ENCODE measurements at places on chromosomes 5 and 9.

GRCh38 chr5:58381566-58381965 lies 78.3 kb downstream of the PLK2 start:
- no peak for DNase-seq

GRCh38 chr5:140220032-140220697 lies 45.2 kb downstream of the CYSTM1 start:
- DNase-seq, result no peak

DNA sequence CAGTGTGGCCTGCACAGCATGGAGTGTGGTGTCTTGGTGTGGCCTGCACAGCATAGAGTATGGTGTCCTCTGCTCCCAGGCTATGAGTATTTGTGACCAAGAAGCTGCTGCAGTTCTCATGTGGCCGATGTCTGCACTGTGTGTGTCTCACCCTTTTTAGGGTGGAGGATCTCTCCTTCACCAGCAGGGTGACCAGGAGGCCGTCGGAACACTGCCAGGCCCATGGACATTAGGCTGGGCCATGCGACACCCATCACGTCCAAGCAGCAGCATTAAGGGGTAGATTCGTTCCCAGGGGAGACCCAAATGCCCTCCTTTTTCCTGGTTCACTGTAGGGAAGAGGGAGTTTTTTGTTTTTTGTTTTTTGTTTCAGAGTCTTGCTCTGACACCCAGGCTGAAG lies 115.3 kb upstream of the SPIN1 start:
- no peak for DNase-seq

DNA sequence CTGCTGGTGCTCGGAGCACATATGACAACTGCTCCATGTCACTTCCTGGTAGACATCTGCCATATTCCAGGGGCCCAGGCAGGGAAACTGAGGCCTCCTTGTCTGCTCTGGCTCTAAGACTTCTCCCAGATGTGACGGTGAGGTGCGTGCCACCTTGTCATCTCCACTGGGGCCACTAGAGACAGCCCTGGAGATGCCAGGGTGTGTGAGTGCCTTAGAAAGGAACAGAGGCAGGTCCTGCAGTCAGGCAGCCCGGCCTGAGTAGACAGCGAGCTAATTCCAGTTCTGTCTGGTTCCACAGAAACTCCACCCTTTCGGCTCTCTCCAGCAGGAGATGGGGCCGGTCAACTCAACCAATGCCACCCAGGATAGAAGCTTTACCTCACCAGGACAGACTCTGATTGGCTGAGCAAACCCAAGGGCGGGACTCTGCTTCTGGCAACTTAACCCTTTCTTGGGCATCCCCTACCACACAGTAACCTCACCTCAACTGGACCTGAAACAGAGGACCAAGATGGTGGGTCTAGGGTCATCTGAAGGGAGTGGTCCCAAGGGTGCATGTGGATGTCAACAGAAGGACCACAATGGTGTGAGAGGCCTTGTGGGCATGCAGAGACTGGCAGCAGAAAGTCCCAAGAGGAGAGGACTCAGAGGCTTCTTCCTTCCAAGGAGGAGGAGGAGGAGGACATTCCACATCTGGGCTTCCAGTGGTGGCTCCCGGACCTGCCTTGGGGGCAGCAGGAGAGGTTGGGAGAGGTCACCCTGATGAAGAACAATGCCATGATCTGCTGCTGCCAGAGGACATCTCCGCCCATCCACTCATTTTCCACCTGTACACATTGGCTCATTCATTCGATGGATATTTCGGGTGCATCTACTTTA lies 77.7 kb downstream of the RGS3 start:
- peak; percentile 28 for DNase-seq

DNA sequence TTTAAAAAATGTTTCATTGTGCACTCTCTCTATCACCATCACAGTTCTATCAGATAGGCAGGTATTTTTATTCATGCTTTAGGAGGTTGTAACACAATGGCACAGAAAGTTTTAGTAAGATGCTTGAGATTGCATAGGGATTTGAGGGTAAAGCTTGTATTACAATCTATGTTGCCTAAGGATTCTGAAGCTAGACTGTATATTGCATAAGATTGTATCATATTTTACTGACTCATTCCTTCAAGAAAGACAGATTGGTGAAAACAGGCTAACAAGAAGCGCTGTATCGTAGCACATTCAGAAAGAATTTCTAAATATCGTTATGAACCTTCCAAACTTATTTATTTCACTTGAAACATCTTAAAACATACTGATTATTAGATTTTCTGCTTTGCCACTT lies 577.7 kb downstream of the EBF1 start:
- peak; percentile 67 for DNase-seq

- peak; percentile 52 for DNase-seq
These were observed 18.8 kb downstream of the SLC1A1 start for GRCh38 chr9:4508907-4509589.

- no peak for DNase-seq
These were observed 65.4 kb downstream of the PAX5 start for GRCh38 chr9:36968574-36969215.

DNA sequence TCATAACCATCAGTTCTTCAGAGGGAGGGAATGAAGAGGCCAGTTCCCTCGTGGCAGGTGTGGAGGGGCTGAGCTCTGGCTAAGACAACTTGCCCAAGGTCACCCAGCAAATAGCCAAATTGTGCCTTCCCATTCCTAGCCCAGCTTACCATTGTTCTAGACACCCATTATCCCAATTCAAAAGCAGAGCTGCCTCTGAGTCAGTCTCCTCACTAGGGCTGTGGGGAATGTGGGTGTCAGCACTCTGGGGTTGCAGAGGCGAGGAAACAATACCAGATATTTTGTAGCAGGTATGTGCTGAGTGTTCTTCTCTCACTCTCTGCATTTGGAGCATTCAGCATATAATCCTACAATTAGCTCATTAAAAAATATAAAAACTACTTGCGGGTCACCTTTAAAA lies 270.8 kb downstream of the PSAT1 start:
- DNase-seq, result no peak

DNA sequence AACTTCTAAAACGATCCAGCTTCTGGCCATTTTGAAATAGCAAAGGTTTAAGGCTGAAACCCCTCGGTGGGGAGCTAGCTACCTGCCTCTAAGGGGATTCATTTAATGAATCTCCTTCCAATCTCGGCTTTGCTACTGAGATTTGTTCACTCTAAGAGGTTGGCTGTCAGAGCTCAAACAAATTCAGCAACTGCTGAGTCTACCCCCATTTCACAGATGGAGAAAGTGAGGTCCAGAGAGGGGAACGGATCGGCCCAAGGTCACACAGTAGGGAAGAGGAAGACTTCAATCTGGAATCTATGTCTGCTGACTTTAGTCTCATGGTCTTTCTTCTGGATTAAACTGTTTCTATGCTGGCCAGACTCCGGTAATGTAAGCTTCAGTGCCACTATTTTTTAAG lies 3.0 kb downstream of the CORO2A start:
- DNase-seq, result no peak

GRCh38 chr9:18404434-18405029 lies 69.4 kb upstream of the ADAMTSL1 start:
- DNase-seq, result no peak

- DNase-seq, result no peak
These were observed 417.7 kb downstream of the GADD45G start for GRCh38 chr9:90022474-90022873.

DNA sequence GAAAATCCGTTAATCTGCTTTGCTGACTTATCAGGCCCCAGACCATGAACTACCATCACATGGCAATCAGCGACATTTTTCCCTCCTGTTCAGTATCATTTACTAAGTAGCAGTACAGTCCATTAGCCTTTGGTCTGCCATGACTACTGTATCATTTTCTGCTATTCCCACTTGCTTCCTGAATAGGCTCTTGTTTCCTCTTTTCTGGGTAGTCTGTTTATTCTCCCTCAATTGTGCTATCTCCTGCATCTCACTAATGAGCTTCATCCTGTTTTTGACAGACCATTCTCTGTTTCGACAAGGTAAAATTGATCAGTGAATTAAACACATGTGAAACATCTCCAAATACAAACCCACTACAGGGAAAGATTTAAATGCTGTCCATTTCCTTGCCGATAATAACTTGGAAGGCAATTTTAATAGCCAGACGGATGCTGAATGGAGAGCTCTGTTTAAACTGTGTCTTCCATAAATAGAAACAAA lies 263.5 kb upstream of the ANKRD55 start:
- no peak for DNase-seq

GRCh38 chr5:40034441-40034840 lies 609.7 kb upstream of the DAB2 start:
- no peak for DNase-seq

DNA sequence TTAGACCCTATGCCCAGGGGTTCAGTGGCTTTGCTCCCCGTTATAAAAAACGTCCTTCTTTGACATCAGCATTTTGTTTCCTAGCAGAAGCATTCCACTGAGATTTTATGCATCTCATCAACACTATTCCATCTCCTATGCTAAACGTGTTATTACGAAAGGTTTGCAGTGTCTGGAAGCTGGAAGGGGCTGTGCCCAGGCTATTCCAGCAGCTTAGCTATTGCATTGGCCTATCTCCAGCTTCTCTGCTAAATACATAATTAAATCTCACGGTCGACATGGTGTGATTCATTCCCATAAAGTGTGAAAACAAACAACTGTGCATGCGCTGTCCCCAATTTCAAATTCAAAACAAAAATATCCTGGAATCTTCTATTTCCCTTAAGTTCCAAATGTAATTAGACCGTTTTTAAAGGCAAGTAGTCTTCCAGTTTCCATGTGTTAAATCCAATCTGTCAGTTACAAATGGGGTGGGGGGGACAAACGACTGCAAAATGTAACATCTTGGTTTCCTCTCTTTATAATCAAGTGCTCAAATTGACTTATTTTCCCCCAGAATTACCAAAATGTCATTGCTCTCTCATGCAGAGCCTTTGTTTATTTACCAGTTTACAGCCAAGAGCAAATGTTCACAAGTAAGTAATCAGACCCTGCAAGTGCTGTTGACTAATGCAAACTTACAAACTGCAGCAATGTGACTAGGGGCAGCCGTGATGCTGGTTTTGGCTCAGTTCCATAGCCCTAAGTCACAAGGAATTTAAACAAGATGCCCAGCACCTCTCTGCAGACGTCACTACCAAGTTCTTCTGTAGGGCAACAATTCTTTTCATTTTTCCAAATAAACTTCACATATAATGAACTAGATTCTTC lies 212.3 kb upstream of the RORB start:
- no peak for DNase-seq

DNA sequence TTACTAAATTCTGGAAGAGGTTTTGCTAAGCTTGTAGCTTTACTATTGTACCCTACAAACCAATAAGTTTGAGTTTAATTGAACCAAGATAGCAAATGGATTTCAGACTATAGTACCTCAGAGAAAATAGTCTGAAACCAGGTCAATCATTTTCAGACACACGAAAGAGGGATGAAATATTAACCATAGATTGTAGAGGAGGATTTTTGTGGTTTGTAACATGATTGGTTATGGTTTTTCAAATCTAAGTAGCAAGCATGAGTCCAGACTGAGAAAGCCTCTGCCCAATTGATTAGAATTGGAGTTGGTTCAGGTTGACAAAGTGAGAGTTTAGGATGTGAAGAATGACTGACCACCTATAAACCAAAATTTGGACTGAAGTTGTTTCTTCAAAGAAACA lies 562.7 kb upstream of the DMAC1 start:
- DNase-seq, result no peak
